ENCODE measurements at places on chromosomes 3 and 15.
A peak's percentile ranks its signal among the peaks of the same experiment; 100 is the strongest.

DNA sequence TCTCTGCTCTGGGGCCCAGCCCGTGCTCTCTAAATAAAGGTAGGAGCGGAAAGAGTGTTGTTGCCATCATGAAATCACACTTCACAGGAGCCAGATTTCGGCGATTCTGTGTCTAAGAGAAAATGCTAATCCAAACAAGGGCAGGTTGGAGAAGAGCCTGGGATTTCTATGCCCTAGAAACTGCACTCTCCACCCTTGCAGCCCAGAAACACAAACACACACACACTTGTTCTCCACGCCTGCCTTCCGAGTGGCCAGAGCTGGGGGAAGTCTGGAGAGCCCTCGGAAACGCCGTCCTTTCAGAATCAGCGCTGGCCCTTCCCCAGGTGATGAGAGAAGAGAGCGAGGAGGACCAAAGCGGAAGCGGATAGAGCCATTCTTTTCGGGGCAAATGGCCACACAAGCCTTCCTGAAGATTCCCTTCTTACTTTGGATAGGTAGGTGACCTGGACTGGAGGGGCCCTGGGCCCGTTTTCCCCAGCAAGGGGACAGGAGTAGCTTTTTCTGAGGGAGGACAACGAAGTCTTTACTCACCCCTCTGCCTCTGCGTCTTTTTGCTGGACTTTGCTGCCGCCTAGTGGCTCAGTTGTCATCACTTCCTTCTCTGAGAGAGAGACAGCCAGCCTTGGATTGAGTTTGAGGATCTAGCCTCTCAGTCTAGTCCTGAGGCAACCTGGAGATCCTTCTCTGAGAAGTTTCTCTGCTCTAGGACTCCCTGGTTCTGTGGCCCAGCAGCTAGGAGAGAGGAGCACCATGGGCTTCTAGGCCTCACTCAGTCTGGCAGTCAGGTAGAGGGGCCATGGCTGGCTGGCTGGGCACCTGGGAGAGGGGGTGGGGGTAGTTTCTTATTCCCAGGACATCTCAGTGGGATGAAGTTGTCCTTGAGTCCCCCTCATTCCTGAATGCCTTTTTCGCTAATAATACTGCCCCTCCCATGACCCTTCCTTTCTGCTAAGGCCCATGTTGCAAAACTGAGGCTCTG is 37.7 kb downstream of the SENP8 start:
- peak; percentile 77 for DNase-seq

DNA sequence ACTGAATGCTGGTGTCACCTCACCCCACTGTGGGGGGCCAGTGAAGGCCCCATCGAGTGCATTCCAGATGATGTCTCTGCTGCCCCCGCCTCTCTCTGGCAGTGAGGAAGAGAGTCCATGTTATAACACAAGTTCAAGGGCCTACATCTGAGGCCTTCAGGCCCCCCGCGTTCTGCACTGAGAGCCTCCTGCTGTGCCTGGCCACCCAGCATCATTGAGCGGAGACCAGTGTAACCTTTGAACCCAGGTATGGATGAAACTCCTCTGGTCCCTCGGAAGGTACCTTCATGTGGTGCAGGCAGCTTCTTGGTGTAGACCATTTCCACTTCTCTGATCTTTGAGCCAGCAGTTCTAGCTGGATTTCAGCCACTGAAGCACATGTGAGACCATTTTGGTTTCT is 324.9 kb downstream of the OCA2 start:
- no peak for DNase-seq

DNA sequence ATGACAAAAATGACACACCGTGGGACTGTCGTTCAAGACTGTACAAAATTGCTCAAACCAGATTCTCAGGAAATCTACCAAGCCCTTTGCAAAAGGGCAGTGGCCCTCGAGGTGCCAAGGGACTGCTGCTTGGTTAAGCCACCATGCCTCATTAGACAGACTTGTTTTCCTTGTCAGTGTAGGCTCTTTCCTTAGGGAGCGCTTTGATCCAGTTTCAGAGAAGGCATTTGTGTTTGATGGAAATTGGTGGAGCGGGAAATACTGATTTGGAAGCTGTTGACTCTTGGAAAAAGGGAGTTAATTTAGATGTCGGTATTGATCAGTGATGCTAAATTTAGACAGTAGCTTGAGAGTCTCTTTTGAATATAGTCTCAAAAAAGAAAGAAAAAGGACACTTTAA is 304.3 kb upstream of the UMPS start:
- DNase-seq = no peak

DNA sequence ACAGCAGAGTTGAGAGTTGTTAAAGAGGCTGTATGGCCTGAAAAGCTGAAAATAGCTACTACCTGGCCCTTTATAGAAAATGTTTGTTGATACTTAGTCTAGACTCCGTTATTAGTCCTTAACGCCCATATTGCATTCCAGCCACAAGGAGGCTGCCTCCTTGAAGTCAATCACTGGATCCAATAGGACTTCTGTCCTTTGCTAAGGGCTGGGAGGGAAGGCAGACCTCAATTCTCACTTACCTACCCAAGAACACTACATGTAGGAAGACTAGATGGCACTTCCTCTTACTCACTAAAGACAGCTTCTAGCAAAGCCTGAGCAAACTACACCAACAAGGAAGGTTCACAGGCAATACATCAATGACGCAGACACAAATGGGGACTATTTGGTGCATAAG is 139.5 kb upstream of the HACD2 start:
- DNase-seq = no peak

DNA sequence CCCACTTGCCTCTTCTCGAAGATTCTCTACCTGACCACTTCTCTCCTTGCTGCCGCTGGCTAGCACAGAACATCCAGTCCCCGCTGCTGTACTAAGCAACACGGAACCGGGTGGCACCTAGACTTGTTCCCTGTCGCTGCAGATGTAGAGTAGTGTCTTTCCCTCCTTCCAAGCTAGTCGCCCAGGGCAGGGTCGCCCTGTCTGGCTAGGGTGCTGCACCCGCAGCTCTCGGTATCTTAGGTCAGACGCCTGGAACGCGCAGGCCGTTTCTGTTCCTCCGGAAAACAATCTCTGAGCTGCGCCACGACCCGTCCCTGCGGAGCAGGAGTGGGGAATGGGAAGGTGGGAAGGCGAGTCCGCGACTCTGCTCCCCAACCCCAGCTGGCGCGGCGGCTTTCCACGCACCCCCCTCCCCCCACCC is 758 bp upstream of the SNX33 start:
- DNase-seq = no peak

GRCh38 chr3:13012221-13012691 is 61.0 kb downstream of the IQSEC1 start:
- peak; percentile 18 for DNase-seq

- DNase-seq = no peak
These were observed 410 bp downstream of the LRRC49 start for GRCh38 chr15:70892912-70893560.

DNA sequence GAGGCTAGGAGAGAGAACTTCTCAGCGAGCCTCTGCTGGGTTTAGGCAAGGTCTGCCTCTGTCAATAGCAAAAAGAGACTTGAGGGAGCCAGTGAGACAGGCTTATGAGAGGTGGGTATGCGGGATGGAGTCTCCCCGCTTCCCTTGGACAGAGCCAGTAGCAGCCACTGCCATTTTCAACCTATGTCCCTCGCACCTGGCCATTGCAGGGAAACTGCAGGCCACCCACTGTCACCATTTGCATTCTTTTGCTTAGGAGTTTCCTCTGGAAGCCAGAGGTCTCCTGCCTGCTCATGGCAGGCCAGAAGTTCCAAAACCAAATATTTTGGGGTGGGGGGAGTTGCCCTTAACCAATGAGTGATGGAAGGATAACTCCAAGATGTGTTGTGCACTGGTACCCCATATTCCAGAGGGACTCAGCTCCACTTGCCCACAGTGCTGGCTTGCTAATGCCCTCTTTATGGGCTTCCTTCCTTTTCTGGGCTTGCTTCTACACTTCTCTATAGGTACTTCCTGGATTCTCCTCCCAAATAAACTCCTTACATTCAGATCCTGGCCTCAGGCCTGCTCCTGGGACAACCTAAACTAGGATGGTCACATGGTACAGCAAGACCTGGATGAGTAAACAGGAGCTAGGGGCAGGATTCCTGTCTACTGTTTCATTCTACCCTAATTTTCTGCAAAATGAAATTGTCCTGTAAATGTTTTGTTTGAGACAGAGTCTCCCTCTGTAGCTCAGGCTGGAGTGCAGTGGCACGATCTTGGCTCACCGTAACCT is 108.9 kb upstream of the PROK2 start:
- no peak for DNase-seq

GRCh38 chr15:29968895-29969561 is 113.7 kb upstream of the GOLGA8J start:
- DNase-seq = no peak

- DNase-seq = no peak
These were observed 1.6 kb downstream of the BDH1 start for GRCh38 chr3:197554196-197554561.

DNA sequence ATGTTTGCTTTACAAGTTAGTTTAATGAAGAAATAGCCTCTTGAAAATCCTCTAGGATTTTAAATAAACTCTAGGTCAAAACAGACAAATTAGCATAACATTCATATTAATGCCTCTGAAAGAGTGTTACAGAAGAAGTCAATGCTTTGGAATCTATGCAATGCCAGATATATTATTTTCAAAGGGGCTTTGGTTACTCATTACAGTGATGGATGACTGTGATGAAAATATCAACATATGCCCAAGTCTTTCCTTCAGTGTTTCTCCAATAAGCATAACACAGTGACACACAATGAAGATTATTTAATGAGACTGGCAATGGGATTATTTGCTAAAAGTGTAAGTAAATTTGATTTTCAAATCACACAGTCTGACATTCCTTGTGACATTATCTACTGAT is 1247.2 kb downstream of the ROBO2 start:
- no peak for DNase-seq

DNA sequence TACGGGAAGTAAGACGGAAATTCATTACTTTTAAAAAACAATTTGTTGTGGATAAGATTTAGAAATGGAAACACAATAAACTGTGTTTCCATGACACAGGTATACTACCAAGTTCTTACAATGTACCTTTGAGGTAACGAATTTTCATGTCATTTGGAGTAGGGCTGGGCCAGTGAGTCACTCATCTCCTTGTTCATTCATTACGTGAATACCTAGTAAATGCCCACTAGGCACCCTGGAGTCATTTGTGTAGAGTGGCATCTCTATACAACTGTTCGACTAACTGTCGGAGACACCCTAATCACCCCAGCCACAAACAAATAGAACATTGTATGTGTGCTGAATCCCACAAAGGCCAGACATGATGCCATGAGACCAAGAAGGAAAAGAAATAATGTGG is 94.8 kb downstream of the IGF1R start:
- no peak for DNase-seq

- DNase-seq = no peak
These were observed 2.1 kb downstream of the RIOX2 start for GRCh38 chr3:97970156-97970555.

- DNase-seq = no peak
These were observed 419.1 kb upstream of the CDIN1 start for GRCh38 chr15:36160351-36160750.

- no peak for DNase-seq
These were observed 174.7 kb downstream of the THSD4 start for GRCh38 chr15:71290002-71290401.

- no peak for DNase-seq
These were observed 76.5 kb upstream of the SPRED1 start for GRCh38 chr15:38176155-38176554.

DNA sequence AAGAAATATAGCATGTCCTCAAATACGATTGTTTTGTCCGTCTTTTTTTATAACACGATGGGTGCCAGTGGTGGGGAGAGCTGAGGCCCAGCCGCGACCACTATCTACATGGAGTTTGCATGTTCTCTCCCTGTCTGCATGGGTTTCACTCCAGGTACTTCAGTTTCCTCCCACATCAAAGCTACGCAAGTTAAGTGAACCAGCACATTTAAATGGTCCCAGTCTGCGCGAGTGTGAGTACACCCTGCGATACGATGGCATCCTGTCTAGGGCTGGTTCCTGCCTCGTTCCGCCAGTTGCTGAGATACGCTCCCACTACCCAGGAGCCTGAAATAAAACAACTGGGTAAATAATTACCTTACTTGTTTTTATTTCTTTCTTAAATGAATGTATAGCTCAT is 40.6 kb downstream of the ATP13A3 start:
- DNase-seq = no peak

DNA sequence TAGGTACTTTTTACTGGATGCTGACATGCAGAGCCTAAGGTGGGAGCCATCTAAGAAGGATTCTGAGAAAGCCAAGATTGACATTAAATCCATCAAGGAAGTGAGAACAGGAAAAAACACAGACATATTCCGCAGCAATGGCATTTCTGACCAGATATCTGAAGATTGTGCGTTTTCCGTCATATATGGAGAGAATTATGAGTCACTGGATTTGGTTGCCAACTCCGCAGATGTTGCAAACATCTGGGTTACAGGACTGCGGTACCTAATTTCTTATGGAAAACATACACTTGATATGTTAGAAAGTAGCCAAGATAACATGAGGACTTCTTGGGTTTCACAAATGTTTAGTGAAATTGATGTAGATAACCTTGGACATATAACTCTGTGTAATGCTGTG is 125.1 kb downstream of the PLCL2 start:
- DNase-seq = no peak

- DNase-seq = no peak
These were observed 173.3 kb downstream of the RBMS3 start for GRCh38 chr3:29454161-29454611.

Measured in nucleus accumbens (tissue), 56 donors.